Hematopoietic multipotent progenitor cell (in vitro differentiated cells): ENCODE measurements at places on chromosomes 4 and X.

DNA sequence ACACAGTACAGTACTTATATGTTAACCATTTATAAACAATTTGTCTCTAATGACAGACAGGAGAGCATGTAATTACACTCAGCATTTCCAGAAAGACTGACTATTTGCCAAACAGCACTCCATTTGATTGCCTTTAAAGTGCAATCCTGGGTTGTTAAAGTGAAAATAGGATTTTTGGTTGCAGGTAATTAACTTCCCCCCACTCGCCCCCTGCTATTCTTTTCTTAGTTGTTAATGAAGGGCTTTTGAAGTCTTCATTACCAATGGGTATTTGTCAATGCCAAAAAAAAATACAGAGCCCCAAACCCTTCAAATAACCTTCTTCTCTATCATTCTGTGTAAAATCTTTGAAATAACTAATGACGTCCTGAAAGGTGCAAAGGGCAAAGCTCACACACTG is 825.6 kb downstream of the STPG2 start:
- no peak for DNase-seq

DNA sequence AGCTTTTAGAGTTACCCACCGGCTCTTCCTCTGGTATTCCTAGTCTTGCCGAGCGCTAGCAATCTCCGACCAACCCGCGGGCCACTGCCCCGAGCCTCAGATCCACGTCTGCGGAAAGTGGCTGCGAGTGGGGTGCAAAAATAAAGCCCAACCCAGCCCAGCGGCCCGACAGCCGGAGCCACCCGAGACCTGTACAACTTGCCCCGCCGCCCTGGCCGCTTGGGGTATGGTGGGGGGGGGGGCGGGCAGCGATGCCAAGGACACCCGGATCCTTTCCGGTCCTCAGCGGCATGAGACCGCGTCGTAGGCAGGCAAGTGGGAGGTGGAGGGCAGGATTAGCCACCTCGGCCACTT is 1.6 kb downstream of the SLITRK4 start:
- DNase-seq = no peak

DNA sequence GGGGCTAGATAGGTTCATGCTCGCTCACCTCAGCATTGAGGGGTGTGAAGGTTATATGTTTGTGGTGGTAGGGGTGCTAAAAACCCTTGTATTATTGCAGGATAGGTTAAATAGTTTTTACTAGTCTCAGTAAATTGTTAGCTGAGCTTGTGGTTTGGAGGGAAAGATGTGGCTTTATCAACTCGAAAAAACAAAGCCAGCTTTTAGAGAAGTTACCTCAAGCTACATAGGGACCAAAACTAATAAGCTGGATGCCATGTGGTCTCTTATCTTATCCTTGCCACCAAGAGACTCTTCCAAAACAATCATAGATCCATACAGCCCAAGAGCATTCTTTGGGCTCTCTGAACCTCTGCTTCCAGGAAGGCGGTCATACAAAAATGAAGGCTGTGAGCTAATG is 29.2 kb downstream of the MSN start:
- no peak for DNase-seq

DNA sequence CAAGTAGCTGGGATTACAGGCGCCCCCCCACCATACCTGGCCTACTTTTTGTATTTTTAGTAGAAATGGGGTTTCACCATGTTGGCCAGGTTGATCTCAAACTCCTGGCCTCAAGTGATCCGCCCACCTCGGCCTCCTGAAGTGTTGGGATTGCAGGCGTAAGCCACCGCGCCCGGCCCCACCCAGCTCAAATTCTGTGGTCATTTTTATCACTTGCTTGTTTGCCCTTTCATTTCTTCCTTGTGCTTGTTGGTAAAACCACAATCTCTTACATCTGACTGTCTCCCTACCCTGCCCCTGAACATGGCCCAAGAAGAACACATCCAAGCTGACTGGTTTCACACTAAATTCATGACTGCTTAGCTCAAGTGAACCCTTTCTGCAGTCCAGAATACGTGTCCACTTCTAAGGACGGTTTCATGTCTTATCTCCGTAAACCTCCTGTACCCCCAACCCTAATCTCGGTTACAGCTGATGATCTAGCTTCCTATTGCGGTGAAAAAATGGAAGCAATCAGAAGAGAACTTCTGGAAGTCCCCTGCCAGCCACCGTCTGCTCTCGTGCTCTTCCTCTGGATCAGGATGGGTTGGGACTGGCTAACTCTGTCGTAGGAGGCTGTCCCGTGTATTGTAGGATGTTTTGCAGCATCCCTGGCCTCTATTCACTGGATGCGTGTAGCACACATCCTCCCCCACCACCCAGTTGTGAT is 5.4 kb upstream of the RS1 start:
- peak; percentile 57 for DNase-seq

GRCh38 chr4:149084144-149084543 is 641.9 kb upstream of the NR3C2 start:
- DNase-seq = no peak

DNA sequence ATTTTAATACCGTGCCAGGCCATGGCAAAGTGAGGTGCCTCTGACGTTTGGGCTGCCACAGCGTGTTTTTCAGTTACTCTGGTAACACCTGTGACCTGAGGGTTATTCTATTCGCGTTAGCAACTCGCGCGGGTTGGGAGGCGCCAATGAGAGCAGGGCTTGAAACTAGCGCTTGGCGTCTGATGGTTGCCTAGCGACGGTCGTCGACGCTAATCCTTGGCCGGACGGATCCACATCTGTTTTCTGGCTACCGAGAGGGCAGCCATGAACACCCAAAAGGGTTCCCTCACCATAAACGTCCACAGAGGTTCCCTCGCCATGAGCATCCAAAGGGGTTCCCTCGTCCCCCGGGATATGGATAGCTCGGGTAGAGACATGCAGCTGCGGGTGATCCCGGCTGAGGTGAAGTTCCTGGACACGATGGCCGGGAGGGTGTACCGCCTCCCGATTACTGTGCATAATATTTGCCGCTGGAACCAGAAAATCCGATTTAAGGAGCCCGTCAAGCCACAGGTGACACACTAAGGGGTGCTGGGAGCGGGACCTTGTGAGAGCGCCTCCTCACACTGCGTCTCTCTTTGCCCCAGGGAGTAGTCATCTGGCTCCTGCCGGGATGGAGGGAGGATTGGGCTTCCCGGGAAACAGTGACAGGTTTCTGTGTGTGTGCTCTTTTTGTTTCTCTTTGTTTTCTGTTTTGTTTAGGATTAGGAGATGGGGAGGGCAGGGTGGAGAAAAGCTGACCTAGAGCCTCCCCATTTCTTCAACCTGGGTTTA is at the start of gene CFAP47:
TSS of gene CFAP47 (plus strand) at position 199 of the 774 bp plus-strand sequence. CDS start at position 265, 66 bp downstream.
- DNase-seq = no peak

GRCh38 chr4:36208893-36209473 is 35.3 kb downstream of the ARAP2 start:
- no peak for DNase-seq

GRCh38 chrX:150692296-150692695 is 900 bp upstream of the MTMR1 start:
- no peak for DNase-seq

DNA sequence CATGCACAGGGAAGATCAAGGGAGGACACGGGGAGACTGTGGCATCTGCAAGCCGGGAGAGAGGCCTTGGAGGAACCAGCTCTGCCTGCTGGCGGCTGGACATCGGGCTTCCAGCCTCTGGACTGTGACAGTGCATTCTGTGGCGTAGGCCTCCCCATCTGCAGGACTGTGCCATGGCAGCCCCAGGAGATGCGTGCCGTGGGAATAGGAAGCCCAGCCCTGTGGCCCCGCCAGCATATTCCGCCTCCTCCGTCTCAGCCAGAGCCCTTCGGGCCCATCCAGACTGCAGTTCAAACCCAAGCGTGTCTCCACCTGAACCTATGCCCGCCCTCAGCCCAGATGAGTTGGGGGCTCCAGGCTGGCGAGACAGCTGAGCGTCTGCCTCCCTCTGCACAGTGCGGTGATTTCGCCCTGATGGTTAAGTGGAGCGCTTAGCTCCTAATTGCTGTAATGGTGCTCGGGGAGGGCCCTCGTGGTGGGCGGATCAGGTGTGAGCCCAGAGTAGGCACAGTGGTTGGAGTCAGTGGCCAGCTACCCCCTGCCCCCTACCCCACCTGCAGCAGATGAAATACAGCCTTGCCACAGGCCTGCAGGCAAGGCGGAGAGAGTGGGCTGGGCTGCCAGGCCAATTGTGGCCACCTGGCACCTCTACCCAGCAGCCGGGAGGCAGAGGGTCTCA is 133.9 kb downstream of the HMX1 start:
- no peak for DNase-seq

GRCh38 chrX:47222751-47223350 is 4.4 kb downstream of the CDK16 start:
- DNase-seq = peak; percentile 59

DNA sequence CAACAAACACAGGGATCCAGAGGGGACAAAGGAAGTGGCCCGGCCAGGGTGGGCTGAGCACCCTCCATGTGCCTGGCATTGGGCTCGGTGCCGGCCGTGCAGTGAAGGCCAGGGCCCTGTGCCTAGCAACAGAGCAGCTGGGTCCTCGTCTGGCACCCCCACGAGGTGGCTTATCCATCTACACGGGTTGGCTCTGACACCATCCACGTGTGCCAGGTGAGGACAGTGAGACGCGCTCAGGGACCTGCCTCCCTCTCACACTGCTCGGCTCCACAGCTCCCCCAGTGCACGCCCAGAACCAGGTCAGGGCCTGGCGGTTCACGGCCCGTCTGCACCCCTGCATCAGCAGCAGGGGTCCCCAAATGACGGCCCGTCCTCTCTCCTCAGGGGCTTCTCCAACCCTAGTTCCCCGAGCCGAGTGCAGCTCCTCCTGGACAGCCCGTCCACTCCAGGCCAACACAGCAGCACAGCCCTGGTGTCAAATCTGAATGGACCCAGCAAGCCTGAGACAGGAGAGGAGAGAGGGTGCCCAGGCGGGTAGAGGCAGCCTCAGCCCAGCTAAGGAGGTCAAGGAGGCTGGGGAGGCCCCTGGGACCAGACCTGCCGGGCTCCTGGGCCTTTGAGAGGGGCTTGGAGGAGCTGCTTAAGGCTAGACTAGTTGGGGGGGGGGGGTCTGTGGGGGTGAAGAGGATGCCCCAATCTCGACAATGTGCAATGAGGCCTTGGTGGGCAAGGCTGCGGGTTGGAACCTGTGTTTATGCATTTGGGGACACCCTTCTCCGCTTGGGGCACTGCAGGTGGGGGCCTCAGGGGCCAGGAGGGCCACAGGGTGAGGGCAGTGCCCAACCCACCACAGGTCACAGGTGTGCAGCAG is 113.6 kb downstream of the FAM53A start:
- no peak for DNase-seq

DNA sequence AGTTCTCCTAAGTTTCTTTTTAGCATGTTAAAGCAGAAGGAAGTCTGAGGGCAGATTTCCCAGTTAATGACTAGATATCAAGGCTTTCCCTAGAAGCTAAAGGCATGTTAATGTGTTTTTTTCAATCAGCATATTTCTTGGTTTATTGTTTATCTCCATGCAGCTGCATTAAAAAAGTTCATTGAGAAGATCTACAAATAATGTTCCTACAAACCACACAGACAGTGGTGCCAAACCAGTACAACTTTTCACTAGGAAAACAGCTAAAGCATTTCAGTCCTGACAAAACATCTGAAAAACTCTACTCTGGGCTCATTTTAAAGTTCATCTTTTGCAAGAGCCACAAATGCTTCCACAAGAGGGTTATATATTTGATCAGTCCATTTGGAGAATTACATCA is 320.0 kb downstream of the ADGRL3 start:
- no peak for DNase-seq

DNA sequence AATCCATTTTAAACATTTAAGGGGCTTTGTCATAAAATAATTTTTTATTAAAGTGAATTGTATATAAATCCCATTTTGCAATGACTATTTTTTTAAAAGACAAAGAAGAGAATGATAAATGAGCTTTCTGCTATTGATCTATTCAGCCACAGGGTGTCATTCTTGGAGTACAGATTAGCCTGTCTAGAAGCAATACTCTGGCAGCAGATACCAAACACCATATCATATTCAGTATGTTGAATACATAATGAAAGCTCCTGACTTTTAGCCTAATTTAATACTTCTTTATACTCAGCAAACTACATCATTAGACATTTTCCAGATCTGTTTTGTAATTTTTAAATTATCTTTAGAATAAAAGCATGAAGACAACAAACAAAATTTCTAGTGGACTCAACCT is 496.3 kb downstream of the PDGFC start:
- peak; percentile 35 for DNase-seq
